ENCODE measurements at places on chromosomes 5 and 9.

DNA sequence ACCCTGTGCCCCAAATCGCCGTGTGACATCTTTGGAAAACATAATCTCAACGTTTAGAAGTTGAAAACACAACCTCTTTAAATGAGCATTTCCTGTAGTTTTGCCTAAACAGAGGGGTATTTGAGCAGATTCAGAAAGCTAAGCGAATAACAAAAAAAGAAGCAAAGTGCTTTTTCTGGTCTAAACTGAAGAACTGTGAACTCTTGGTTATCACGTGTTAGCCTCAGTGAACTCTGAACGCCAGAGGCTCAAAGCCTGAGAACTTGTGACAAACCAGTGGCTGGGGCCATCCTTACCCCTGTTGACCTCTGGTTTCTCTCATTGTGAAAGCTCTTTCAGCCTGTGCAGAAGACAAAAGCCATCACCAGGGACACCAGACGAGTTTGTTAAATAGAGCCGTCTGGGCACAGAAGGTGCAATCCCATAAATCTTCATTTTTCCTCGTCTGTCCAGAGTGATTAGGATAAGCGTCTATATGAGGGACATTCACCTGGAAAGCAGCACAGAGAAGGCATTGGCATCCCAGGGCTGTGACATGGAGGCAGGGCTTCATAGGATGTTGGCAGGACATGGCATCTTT lies 61.4 kb upstream of the ICE1 start:
- DNase-seq, result no peak

DNA sequence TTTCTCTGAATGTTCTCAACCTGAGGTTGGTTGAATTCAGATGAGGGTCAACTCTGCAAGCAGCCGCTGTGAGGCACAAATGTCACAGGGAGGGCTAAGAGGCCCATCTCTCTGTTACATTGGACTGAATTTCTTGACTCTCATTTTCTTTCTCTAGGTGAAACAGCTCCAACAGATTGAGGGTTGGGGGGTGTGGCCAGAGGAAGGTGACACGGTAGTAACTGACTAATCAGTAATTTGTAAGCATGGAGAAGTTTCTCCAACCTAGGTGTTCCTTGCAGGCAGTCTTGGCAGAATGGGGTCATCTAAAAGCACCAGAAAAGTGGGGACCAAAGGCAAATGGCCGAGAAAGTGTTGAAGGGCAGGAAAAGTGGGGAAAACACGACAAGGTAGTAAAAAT lies 16.8 kb downstream of the CCT5 start:
- DNase-seq, result no peak

DNA sequence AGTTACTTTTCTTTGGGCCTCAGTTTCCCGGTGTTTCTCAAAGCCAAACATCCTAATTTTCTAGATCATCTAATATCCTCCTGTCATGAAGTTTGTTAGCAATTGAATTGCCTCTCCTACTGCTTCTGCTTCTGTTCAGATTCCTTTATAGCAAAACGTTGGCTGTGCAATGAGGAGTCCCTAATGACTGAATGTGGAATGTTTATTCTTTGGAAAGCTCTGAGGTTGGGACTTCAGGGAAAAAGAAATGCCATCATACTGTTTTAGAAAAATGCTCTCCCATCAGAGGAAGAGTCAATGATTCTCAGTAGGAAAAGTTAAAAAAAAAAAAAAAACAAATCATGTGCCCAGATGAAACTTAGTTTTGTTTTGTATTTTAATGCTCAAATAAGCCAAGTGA lies 268.7 kb upstream of the PAPPA start:
- DNase-seq, result no peak

DNA sequence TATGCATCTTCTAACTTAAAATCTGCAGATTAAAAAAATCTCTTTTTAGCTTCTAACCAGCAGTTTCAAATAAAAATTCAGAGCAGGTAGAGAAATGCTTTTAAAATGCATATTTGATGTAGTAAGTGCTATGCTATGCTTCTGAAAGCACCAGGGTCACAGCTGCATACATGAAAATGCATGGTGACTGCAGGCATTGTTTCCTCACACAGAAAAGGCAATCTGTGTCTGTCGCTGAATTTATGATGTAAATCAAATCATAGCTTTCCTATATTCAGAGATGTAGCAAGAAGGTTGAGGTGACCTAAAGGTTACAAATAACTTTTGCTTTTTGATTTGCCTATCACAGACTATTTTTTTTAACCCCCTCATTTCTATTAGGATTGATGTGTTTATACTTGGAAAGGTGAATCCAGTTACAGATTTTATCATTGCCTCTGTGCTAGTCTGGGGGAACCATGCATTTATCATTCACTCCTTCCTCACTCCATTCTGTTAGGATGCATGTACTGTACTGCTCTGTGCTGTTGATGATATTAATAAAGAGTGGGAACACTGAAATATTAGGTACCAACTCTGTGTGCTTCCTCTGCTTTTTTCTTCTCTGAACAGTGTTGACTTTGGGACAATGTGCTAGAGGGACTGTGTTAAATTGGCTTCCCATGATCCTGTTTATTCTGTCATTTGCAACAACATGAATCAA lies 65.6 kb downstream of the FOCAD start:
- DNase-seq, result no peak

DNA sequence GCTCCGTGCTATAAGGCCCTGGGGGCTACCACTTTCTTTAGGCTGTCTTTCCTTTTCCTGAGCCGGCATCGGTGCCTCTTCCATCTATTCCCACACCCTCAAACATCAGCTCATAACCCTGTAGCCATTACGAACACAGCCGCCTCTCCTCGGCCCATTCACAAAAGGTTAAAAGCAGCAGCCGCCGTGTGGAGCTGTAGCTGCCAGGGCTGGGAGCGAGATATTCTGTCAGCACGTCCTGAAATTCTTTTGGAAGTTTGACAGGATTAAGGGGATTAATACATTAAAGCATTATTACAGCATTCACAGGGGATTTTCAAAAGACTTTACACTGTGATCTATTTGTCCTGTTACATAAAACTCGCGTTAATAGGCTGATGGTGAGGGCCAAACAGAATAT lies 428.2 kb downstream of the CDK5RAP2 start:
- no peak for DNase-seq

GRCh38 chr9:99030092-99030511 lies 74.8 kb upstream of the TGFBR1 start:
- DNase-seq, result no peak
